ENCODE measurements at places on chromosomes 7 and 10.
A peak's percentile ranks its signal among the peaks of the same experiment; 100 is the strongest.

DNA sequence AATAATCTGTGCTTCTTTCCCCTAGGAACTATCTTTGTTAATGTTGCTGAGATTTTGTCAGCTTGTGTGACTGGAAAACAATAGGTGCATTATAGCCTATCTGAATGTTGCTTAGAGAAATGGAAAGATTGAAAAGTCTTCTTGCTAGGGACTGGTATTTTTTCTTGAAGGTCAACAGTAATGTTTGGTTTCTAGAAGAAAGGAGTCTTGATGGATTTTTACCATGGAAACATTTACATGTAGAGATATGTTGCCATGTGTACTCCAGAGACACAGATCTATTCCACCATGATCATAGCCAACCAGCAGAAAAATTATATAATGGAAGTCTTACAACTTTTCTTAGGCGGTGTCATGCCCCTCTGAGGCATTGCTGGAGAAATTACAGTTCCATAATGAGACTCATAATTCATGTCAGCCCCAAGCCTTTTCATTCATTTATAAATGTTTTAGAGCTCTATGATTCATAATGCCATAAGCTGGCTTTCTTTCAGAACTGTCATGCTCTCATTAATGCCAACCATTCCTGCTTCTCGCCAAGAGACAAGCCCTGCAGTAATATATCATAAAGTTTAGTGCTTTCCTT, 175.1 kb upstream of the PTPRZ1 start:
- no peak for DNase-seq

- no peak for DNase-seq
These were observed 24.6 kb downstream of the AGK start for GRCh38 chr7:141575654-141576448.

DNA sequence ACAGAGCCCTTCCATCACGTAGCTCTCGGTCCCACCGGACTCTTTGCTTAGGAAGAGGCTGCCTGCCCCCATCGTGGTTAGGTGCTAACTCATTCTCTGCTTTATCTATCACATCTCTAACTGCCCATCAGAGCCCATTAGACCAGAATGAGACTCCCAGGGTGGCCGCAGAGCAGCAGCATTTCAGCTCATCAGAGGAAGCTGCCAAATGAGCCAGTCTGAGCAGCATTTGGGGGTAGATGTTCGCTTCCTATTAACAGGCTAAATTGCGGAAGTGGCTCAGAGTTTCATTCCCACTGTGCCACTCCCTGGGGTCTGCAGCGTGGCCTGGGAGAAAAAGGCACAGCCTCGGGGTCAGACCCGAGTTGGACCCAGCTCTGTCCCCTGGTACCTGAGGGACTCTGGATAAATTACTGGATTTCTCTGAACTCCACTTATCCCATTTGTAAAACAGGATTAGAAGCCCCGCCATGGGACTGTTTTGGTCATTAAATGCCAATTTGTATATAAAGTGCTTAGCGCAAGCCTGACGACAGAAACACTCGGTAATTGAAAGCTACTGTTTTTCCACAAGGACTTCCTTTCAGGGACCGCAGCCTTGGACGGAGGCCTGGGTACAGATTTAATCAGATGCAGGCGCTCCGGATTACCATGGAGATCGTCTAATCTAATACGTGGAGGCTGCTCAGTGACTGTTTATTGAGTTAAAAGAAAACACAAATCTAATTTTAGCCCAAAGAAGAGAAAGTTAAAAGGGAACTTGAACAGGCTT, 73.8 kb upstream of the PRLHR start:
- DNase-seq: no peak

- no peak for DNase-seq
These were observed 19.1 kb downstream of the ADAM8 start for GRCh38 chr10:133257489-133258065.

DNA sequence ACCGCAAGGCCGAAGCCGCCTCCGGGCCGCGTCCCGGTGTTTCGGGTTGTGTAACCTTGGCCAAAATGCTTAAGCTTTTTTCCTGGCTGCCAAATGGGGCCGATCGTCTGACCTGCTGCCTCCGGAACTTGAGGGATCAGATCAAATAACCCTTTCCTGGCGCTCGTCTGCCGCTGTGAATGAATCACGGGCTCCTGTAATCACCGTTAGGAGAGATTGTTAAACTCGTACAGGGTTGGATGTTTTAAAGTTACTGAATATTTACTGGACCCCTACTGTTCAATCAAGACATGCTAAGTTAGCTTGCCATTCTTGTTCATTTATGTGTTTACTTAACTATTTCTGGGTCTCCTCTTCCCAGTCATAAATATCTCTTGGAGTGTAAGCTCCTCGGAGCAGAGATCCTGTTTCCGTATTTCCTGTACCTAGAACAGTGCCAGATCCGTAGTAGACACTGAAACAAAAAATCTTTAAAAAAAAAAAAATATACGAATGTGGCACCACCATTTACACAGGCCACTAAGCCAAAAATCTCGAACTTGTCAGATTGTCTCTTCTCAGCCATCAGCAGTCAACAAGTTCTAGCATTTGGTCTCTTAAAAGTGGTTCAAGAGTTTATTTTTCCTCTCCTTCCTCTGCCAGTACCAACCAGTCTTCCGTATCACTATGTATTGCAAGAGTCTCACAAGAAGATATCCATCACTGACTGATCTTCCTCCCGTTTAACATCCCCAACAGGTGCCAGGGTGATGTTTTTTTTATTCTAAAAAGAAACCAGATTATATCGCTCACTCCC, 650 bp upstream of the TM9SF3 start:
- no peak for DNase-seq

GRCh38 chr7:116876664-116877442, 14.5 kb downstream of the CAPZA2 start:
- no peak for DNase-seq

DNA sequence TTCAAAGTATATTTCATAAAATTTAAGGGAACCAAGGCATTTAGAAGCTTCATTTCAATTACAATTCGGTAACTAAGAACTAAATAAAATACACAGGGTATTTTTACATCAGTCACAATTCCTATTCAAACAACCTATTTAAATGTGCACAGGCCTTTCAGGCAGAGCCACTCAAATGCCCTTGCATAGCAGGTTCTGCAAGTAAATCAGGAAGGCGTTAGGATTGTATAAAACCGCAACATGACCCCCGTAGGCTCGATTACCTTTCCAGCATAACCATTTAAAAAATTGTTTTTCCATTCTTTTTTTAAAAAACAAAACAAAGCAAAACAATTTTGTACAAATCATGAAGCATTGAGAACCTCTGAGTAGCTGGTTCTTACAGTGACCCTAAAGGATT, 289.9 kb upstream of the SP8 start:
- DNase-seq: no peak

- DNase-seq: no peak
These were observed 1042.0 kb downstream of the GRM8 start for GRCh38 chr7:126210707-126211106.

- no peak for DNase-seq
These were observed 14.7 kb downstream of the CALCR start for GRCh38 chr7:93559639-93560491.

GRCh38 chr7:139648941-139649425, 125.5 kb downstream of the CLEC2L start:
- DNase-seq: peak; percentile 32

- DNase-seq: no peak
These were observed 8.7 kb downstream of the DUSP5 start for GRCh38 chr10:110506448-110506847.

DNA sequence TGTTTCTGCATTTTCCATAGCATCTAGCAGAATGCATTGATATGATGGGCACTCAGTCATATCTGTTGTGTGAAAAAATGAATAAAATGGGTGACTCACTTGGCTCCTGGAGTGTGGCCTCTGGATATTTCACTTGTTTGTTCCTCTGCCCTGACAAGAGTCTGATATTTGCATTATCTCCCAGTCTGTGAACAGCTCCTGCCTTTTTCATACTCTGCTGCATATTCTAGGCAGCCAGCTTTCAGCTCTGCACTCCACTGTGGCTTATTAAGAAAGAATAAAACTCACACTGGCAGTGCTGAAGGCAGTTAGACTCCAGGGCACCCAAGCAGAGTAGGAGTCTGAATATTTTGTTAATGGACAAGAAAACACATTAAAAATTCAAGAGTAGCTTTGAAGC, 623.9 kb downstream of the SORCS1 start:
- DNase-seq: no peak

DNA sequence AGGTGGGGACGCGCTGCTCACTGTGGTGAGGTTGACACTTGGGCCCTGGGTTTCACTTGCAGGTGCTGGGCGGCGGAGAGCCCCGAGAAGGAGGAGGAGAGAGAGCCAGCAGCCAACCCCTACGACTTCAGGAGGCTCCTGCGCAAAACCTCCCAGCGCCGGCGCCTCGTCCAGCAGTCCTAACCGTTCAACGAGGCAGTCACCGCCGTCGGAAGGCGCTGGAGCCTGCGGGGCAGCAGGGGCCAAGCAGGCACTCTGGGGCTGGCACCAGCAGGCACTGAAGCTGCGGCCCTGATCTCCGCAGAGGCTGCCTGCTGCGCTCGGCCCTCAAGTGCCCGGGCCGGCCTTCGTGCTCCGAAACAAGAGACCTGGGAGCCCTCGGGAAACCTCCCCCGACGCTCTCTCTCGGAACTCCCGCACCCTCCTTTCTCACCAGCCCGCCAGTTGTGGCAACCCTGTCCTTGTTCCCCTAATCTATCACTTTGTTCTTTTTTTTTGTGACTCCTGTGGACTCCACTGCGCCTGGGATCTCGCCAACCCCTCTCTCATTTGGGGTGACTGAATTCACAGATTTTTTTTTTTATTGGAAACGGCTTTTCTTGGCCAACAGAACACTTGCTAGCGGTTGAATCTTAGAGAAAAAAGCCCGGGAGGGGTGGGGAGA, 4.7 kb upstream of the GAD2 start:
- DNase-seq: no peak

DNA sequence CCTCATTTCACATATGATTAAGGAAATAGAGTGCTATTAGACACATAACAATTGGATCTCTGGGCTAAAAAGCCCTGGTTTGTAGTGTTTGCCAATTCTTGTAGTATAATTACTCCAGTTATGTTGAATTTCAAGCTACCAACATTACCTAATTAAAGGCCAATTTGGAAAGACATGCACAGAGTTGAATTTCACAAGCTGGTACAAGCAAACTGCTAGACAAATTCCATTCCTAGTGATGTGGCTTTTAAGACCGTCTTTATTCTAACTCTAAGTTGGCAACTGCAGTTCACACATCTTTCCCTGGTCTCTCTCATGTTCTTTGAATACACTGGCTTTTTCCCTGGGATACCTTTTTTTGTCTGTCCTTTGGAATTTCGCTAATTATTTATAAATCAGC, 384.1 kb upstream of the CNTNAP2 start:
- DNase-seq: no peak

DNA sequence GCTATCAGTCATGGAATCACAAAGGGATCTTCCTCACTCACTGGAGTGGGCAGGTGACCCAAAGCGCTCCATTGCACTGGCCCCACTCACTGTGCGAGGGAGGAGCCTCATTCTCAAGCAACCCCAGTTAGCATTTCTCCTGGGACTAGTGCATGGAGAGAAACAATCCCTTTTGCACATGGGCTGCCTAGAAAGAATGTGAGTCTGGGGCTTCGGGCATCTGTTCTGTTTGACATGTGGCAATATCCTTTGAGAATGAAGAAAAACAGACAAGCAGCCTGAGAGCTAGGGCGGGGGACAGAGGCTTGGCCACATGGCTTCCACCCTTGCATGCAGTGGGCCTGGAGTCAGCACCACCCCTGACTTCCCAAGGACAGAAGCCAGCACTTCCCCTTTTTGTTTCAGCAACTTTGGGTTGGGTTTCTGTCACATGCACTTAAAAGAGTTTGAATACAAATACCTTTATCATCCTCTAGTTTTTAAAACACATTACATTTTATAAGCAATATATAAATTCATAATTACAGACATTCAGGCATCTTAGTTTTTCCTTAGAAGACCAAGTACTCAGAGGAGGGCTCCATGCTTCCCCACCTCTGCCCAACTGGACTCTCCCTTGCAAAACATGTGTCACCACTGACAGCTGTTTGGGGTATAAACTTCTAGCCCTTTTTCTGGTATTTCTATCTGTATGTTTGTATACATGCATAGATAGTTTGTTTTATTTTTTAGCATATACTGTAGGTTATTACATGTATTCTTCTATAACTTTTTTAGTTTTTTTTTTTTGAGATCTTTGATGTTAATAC, 73.8 kb downstream of the RBM20 start:
- DNase-seq: no peak

DNA sequence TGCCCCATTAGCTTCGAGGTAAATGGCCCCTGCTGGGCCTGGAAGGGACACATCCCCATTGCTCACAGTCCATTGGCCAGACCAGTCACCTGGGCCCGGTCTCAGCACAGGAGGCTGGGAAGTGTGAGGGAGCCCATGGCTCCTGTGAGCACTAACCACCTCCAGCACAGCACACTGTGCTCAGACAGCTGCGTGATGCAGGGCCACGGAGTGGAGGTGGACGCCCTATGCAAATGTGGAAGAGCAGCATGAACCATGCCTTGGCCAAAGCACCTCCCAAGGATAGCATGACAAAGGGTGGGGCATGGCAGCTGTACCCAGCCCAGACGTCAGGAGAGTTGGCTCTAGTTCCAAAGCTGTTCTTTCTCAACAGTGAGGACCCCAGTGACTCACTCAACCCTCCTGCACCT, 120.1 kb upstream of the ZMIZ1 start:
- no peak for DNase-seq
